Right atrium auricular region (tissue), 2 donors: ENCODE measurements at places on chromosomes 12 and 14. TPM values are rescaled to one million over a fixed set of nuclear protein-coding genes. Genes with fewer than 3 reads are reported as not detected.

GRCh38 chr14:50012644-50013043 lies 103.7 kb downstream of the VCPKMT start:
- no peak for DNase-seq

DNA sequence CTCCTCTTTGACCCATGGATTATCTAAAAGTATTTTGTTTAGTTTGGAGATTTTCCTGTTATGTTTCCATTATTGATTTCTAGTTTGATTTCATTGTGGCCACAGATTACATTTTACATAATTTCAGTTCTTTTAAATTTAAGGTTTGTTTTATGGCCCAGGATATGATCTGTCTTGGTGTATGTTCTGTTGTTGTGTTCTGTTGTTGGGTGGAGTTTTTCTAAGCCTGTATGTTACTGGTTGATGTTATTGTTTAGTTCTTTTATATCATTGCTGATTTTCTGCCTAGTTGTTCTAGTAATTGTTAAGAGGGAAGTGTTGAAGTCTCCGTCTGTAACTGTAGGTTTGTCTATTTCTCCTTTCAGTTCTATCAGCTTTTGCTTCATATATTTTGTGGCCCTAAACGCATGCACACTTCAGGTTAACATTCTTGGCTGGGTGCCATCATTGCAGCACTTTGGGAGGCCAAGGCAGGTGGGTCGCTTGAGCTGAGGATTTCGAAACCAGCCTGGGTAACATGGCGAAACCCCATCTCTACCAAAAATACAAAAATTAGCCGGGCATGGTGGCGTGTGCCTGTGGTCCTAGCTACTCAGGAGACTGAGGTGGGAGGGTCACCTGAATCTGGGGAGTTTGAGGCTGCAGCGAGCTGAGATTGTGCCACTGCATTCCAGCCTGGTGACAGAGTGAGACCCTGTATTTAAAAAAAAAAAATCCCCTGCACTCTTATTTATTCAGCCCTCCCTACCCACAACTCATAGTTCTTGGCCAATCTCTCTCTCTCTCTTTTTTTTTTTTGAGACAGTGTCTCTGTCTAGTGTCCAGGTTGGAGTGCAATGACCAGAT lies 28.1 kb upstream of the CFL2 start:
- no peak for DNase-seq

- no peak for DNase-seq
These were observed 2.6 kb downstream of the PPP2R5C start for GRCh38 chr14:101763941-101764709.

GRCh38 chr12:100058482-100059029 lies 73.8 kb upstream of the ANKS1B start:
- no peak for DNase-seq

- DNase-seq, result no peak
These were observed 844.6 kb downstream of the VRK1 start for GRCh38 chr14:97641827-97642226.

DNA sequence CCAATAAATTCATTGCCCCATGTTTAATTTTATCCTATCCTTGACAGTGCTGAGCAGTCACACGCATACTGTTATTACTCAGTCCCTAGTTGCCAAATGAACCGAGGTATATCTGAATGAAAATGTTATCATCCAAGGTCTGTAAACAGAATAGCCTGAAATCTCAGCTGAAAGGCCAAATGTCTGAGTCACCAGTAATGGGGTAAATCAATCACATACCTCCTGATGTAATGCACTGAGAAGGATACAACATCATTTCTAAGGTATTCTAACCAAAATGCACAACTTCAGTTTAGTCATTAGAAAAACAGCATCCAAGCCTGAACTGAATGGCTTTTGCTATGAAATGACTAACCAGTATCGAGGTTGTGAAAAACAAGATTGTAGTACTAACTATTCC lies 228.6 kb downstream of the DPF3 start:
- no peak for DNase-seq

- DNase-seq, result no peak
These were observed 9.5 kb downstream of the BDKRB1 start for GRCh38 chr14:96265383-96266095.

DNA sequence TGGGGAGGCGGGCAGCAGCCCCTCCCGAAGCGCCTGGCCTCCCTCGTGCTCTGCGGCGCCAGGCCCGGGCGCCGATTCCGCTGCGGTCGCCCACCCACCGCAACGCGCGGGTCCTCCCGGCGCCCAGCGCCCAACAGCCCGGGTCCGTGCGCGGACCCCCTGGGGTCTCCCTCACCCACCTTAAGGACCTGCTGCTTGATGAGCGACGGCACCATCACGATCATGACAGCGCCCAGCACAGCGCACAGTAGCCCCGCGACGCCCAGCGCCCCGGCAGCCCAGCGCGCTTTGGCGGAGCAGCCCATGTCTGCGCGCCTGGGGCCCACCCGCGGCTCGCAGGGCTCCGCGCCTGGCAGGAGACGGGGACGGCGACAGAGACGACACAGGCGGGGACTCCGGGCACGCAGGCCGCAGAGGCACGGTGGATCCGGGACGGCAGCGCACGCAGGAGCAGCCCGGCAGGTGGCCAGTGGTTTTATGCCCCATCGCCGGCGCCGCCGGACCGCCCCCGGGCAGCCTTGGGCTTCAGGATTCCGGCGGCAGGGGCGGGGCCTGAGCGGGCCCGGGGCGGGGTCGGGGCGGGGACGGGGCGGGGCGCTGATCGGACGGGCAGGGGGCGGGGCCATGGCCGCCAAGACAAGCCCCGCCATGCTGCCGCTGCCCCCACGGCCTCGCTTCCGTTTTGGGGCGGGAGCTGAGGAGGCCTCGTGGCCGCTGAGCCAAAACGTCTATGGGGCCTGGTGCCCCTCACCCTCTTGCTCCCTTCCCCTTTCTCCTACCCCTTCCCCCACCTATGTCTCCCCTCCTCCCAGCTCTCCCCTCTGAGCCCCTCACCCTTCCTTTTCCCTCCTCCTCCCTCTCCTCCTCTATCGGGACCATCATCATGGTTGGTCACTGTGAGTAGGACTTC lies at the start of gene SCARB1:
Gene SCARB1, minus strand, starts transcription at position 449 of the 910 bp plus-strand sequence. Its CDS starts 144 bp downstream, at position 305.
- DNase-seq, result peak; percentile 75

- no peak for DNase-seq
These were observed 46.5 kb downstream of the CHGA start for GRCh38 chr14:92969430-92969829.

GRCh38 chr12:121986489-121987245 lies 35.0 kb upstream of the BCL7A start:
- DNase-seq, result no peak

DNA sequence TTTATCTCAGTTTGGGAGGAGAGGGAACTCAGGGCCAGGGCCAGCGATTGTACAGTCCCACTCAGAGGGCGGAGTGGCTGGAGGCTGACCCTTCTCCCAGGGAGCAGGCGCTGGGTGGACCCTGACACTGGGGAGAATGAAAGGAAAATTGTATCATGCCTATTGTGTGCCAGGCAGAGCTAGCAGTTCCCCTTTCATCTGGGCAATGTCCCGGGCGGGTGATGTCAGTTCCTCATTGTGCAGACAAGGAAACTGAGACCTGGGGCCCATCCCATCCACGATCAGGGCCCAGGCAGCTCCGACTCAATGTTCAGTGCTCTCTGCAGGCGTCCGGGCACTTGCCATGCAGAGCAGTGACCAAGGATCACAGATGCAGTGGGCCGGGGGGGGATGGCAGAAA lies 101.9 kb upstream of the RTL1 start:
- DNase-seq, result no peak

- no peak for DNase-seq
These were observed 53.3 kb downstream of the TMTC1 start for GRCh38 chr12:29730481-29730880.

GRCh38 chr12:24821691-24822090 lies 127.2 kb downstream of the BCAT1 start:
- no peak for DNase-seq

GRCh38 chr12:30437616-30438015 lies 258.1 kb downstream of the IPO8 start:
- DNase-seq, result no peak

DNA sequence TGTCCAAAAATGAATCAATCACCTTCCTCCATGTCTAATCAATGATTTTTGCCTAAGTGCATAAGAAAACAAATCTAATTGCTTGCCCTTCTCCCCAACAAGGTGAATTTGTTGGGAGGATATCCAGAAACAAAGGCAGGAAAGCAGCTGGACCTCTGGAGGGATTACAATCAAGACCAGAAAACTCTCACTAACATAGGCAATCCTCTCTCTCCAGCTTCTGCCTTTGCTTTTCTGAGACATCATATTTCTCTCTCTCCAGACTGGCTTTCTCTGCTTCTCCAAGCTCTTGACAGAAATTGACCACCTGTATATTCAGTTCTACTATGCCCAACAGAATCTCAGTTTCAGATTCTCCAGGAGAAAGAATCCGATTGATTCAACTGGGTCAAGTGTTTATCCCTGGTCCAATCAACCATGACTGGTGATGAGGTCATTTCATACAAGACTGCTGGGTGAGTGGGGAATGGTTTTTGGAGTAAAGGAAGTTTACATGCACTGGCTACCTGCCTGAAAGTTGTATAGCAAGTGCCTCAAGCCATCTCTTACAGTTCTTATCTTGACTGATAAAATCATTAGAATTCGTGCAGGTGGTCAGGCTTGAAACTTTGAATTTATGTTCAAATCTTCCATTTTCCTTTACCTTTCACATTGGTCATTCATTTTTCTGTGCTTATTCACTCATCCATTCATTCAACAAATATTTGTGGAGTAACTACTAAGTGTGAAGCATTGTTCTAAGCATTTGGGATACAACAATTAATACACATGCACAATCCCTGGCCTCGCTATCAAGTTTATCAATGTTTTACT lies 22.2 kb upstream of the CFAP54 start:
- DNase-seq, result no peak

- no peak for DNase-seq
These were observed 115.7 kb downstream of the ANO6 start for GRCh38 chr12:45331552-45331951.

GRCh38 chr14:102796661-102797190 lies 19.5 kb downstream of the TRAF3 start:
- DNase-seq, result no peak

- no peak for DNase-seq
These were observed 30.1 kb downstream of the NTF3 start for GRCh38 chr12:5461966-5462365.

GRCh38 chr14:68447581-68448251 lies 345.2 kb downstream of the ZFP36L1 start:
- no peak for DNase-seq

GRCh38 chr14:99479160-99479905 lies 1.3 kb downstream of the SETD3 start:
- DNase-seq, result no peak

OR11H7 gene
- total RNA-seq, result not detected

HHIPL1 gene
- total RNA-seq, result 2.4 TPM

SERPINA10 gene
- total RNA-seq, result not detected

PLD4 gene
- total RNA-seq, result not detected

SPTB gene
- total RNA-seq, result 84.4 TPM

SCFD1 gene
- total RNA-seq, result 28.6 TPM

PRKD1 gene
- total RNA-seq, result 7.5 TPM

TMEM119 gene
- 5.5 TPM for total RNA-seq

CHPT1 gene
- 137 TPM for total RNA-seq

DHRS2 gene
- total RNA-seq, result not detected

BBOF1 gene
- 3.3 TPM for total RNA-seq

SYNE3 gene
- total RNA-seq, result 8.2 TPM

ANKS1B gene
- 3.1 TPM for total RNA-seq

KRT7 gene
- total RNA-seq, result 58.4 TPM

KITLG gene
- 3.5 TPM for total RNA-seq
